Activated naive CD4-positive, alpha-beta T cell treated with anti-CD3 and anti-CD28 coated beads for 36 hours (primary cell): ENCODE measurements at places on chromosomes 3 and 15.

GRCh38 chr3:196611761-196612483, 27.6 kb upstream of the NRROS start:
- DNase-seq, result peak; percentile 29

GRCh38 chr3:45606991-45607712, 12.6 kb downstream of the LIMD1 start:
- DNase-seq, result no peak

DNA sequence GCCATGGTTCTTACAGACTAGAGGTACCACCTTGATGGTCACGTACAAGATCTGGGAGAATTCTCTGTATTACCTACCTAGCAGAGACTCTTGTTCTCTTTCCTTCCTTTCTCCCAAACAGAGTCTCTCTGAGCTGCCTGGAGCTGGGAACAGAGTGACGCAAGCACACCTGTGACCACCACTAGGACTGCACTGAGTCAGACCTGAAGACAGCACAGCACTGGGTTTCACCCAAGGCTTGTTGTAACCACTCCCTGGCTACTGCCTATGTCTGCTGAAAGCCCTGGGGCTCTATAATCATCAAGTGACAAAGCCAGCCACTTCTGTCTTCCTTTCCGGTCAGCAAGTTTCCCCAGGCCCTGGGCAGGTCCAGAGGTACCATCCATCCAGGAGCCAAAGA, 293.3 kb upstream of the CNTN4 start:
- DNase-seq, result no peak

- peak; percentile 2 for DNase-seq
These were observed 32.9 kb downstream of the PSTPIP1 start for GRCh38 chr15:77027697-77028450.

DNA sequence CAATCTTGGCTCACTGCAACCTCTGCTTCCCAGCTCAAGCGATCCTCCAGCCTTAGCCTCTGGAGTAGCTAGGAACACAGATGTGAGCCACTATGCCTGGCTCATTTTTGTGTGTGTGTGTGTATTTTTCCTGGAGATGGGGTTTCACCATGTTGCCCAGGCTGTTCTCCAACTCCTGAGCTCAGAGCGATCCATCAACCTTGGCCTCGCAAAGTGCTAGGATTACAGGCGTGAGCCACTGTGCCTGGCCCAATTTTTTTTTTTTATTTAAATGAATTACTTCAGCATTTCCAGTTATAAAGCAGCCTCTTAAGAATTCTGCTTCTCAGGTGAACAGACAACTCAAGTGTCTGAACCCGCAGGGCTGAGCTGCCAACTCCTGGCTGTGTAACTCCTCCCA, 20.1 kb upstream of the ST3GAL6 start:
- DNase-seq, result no peak
